ENCODE measurements at places on chromosomes 5 and 9.

DNA sequence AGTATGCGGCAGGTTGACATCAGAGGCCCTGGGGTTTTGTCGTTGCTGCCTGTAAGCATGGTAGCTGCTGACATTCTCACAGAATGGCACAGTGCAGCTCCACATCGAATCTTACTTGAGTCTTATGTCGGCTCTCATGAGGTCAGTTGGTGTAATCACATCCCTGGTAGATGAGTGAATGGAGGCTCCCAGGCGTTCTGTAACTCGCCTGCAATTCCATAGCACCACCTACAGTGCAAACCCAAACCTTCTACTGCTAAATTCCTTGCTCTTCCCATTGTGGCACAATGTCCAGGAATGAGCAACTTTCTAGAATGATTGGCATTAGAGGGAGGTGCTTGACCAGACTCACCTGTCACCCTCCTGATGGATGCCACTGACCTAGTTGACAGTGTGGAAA lies 578.4 kb downstream of the CCDC171 start:
- no peak for DNase-seq

DNA sequence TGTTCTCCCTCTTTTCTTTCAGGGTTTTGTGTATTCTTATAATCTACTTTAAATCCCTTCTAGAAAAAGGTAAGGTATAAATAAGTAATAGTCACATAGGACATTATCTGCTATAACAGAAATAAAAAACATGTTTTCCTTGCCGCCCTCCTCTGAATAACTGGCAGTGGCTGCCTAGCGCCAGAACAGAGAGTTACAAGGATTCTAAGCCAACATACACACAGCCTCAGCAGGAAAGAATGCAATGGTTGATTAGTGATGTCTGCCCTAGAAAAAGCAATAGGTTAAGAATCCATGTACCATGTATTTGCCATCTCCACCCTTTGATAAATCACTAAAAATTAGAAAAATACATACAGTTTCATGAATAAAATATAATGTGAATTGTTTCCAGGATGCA lies 4.9 kb downstream of the MED27 start:
- DNase-seq = no peak

GRCh38 chr5:108884736-108885135 lies 137.0 kb downstream of the FER start:
- no peak for DNase-seq

GRCh38 chr5:123659011-123659410 lies 147.0 kb downstream of the CSNK1G3 start:
- no peak for DNase-seq

- DNase-seq = no peak
Observed at GRCh38 chr5:54621709-54622108, 104.2 kb downstream of the SNX18 start.

DNA sequence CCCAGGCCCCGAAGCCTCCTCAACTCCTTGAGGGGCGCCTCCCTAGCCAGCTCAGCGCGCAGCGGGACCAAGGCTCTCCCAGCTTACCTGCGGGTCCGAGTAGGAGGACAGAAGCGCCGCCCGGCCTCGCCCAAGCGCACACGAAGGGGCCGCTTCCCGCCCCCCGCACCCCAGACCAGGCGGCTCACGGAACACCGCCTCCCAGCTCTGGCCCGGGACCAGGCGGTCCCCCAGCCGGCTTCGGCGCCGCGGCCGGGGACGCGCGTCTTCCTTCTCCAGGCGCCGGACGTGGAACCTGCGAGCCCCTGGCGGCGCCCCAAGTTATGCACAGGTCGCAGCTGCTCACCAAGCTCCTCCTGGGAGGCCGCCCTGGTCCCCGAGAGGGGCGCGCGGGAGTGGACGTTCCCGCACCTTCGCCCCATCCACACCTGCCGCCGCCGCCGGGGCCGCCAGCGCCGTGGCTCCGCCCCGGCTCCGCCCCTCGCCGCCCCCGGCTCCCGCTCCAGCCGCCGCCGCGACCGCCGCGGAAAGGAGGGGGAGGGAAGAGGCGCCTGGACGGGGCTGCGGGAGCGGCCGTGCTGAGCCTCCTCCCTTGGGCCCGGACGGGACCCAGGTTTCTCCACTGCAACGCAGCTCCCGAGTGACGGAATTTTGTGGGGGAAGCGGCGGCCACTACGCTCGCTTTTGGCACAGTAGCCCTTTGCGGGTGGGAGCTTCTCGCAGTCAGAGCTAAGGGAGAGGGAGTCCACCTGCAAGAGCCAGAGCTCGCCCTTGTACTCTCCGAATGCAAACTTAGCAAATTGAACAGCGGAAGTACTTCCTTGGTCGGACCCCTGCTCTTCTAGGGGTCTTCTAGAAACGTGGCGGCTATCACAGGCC lies 77.5 kb upstream of the IFNE start:
- DNase-seq = no peak

GRCh38 chr5:60846298-60846697 lies 2.2 kb upstream of the ELOVL7 start:
- DNase-seq = no peak

- no peak for DNase-seq
Observed at GRCh38 chr5:96651047-96651446, 11.1 kb upstream of the CAST start.

DNA sequence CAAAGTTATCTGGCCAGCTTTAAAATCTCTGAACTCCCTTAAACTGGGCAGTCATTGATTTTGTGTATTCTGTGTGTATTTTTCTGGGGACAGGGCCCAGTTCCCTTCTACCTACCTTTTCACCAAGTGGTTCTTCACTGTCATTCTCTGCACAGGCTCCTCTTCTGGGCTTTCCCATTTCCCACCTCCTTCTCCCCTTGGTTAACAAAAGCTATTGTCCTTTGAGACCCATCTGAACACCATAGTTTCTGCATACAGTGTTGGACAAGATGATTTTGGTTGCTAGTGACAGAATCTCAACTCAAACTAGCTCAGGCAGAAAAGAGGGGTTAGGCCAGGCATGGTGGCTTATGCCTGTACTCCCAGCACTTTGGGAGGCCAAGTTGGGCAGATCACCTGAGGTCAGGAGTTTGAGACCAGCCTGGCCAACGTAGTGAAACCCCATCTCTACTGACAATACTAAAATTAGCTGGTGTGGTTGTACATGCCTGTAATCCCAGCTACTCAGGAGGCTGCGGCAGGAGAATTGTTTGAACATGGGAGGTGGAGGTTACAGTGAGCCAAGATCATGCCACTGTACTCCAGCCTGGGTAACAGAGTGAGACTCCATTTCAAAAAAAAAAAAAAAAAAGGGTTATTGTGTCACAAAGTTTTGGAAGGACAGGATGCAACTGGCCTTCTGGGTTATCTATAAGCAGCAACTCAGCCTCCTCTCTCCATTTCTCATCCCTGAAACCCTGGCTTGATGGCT lies 31.0 kb upstream of the ANKRD34B start:
- DNase-seq = no peak

- no peak for DNase-seq
Observed at GRCh38 chr9:92948038-92948534, 763 bp downstream of the FGD3 start.

DNA sequence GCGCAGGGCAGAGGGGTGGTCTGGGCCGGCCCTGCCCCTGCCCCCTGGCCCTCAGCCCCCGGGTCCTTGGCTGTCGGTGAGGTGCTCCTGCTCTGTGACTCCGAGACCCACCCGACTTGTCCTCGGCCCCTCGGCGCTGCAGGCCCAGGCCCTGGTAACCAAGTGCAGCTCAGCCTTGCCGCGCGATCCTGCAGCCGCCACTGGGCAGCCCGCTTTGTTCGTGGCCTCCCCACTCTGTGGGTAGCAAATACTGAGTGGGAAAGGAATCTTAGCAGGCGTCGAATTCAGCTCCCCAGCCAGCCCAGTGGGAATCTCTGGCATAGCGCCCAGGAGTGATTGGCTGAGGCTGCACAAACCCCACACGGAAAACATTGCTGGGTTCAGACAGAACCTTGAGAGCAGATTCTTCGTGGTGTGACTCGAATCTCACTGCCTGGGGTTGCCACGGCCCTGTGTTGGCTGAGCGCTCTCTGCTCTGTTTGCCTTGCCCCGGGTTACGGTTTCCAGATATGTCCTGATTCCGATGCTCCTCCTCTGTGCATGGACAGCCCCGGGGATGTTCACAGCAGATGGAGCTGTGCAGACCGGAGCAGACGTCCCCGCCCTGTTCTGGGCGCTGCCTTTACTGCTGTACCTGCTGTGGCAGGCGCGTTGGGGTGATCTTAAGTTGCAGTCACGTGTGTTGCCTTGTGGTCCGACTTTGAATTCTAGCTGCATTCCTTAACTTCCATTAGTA lies 13.4 kb upstream of the EXOC3 start:
- DNase-seq = no peak

DNA sequence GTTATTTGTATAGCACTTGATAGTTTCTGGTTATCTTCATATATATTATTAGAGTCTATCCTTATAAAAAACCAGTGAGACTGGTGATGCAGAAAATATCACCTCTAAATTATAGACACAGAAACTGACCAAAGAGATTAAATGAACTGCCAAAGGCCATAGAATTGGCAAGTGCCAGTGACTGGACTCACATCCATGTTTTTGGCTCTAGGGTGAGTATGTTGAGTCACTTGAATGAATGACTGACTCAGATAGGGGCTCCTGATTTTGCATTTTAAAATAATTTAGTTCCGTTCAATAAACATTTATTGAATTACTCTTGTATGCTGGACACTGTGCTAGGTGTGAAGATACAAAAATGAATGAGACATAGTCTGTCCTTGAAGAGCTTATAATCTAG lies 70.7 kb downstream of the NR2F1 start:
- DNase-seq = no peak

DNA sequence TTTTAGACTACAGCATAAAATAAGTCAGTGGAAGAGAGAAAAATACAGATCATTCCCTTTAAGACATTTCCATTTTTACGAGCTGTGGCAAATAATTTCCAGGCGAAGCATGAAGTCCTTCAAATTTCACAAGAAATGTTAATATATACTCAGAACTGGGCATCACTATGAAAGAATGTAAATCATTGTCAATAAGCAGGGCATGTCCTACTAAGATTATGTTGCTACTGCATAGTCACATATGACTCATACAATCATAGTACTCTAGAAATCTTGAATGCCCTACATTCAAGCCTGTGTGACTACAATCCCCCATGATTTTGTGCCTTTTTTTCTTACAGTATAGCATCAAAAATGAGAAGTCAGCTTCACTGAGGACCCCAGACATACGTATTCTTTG lies 485.2 kb upstream of the FTMT start:
- DNase-seq = no peak

GRCh38 chr5:132445640-132445923 lies 45.0 kb downstream of the IRF1 start:
- DNase-seq = no peak

DNA sequence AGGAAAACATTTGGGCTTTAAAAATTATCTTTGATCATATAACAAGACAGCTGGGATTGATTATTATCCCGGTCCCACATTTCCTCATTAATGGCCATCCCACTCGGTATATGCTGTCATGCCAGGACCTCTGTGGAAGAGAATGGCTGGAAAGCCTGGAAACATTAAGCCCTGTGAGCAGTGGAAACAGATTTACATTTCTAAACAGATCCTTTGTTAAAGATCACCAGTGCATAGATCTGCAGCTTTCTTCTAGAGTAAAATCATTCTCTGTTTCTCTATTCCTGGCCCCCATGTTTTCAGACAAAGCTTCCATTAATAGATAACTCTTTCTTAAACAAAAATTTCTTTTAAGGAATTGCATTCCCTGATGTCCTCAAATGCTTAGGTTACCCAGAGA lies 152.2 kb downstream of the CAVIN4 start:
- DNase-seq = no peak

GRCh38 chr5:18772475-18772874 lies 1138.2 kb downstream of the TAF11L14 start:
- DNase-seq = no peak

DNA sequence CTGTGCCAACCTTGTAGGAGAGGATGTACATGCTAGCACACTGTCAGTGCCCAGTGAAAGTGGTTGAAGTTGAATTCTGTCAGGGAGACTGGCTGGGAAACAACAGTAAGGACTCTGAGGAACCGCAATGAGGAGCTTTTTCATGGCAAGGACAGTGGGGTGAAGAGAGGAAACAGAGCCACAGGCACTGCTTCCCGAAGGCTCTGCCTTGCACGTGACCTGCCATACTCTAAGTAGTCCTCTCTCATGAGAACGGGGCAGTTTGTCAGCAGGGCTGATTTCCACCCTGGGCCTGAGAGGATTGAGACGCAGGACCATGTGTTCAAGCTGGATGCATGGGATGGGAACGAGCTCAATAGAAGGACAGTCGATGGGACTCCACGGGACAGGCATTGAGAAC lies 106.6 kb upstream of the CTSL start:
- DNase-seq = no peak

DNA sequence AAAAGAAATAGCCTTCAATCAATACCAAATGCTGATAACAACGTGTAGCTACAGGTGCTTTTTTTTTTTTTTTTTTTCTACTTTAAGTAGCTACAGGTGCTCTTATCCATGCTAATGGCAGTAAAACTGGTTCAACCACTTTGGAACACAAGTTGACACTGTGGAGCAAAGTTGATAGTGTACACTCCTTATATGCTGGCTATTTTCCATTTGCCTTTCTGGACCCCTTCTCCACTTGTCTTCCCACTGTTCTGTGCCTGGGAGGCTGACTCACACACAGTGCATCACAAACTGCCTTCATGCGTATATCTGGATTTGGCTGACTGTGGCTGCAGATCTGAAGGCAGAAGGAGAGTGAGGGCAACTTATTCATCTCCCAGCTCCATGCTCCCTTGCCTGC lies 247.9 kb downstream of the MSX2 start:
- no peak for DNase-seq

DNA sequence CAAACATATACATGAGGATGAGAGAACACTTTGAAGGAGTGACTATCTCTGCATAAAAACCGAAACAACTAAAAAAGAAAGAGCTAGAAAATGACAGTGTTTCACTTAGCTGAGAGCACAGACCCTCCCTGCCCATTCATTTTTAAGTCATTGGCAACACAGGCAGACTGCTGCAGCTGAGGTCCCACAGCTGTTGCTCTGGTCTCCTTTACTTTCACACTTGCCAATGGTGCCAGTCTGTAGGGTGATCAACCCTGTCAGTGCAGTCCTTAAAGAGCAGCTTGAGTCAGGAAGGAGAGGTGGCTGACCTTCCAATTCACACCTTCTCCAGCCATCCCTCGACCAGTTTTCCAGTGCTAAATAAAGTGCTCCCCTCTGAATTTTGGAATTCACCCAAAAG lies 508.3 kb upstream of the CCNG1 start:
- DNase-seq = no peak
